Activated CD4-positive, alpha-beta memory T cell treated with anti-CD3 and anti-CD28 coated beads, Interleukin-2, amount 10 ng/mL, durations not matched to agents 7 days and 5 days (primary cell): ENCODE measurements at places on chromosomes 1 and 21. TPM values are rescaled to one million over a fixed set of nuclear protein-coding genes. Genes with fewer than 3 reads are reported as not detected.

DNA sequence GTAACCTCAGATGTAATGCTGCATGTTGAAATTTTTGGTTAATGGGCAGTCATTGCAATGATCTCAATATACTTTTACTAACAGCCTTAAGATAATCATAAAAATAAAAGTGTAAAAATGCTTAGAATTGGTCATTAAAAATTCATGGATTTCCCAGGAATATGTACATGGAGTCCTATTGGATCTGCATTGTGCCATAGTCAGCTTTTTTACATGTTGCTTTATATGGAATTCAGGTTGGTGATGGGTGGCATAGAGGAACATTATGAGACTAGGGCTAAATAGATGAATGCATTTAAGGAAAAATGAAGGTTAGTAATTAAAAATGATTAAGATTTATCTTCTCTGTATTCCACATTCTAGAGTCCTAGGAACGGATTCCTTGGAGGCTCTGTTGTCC lies 103.2 kb downstream of the SLC35F3 start:
- peaks cover 13% of the 10 kb centered on the region for H3K27me3 ChIP-seq
- DNase-seq: no peak
- no peak overlapping the region for H3K4me3 ChIP-seq
- H3K36me3 ChIP-seq: no peaks in the 10 kb centered on the region

DNA sequence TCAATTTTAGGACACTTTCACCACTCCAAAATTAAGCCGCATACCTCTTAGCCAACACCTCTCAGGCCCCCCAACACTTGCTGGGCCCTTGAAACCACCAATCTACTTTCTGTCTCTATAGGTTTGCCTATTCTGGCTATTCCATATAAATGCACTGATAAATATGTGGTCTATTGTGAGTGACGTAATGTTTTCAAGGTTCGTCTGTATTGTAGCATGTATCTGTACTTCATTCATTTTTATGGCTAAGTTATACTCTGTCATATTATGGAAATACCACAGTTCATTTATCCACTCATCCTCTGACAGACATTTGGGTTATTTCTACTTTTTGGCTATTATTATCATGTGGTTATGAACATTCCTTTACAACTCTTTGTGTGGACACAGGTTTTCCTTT lies 359.9 kb upstream of the ST6GALNAC5 start:
- no peak for DNase-seq
- H3K36me3 ChIP-seq: no peaks in the 10 kb centered on the region
- H3K4me1 ChIP-seq: peaks cover 4% of the 10 kb centered on the region
- H3K27me3 ChIP-seq: no peaks in the 10 kb centered on the region
- H3K27ac ChIP-seq: no peak overlapping the region

DNA sequence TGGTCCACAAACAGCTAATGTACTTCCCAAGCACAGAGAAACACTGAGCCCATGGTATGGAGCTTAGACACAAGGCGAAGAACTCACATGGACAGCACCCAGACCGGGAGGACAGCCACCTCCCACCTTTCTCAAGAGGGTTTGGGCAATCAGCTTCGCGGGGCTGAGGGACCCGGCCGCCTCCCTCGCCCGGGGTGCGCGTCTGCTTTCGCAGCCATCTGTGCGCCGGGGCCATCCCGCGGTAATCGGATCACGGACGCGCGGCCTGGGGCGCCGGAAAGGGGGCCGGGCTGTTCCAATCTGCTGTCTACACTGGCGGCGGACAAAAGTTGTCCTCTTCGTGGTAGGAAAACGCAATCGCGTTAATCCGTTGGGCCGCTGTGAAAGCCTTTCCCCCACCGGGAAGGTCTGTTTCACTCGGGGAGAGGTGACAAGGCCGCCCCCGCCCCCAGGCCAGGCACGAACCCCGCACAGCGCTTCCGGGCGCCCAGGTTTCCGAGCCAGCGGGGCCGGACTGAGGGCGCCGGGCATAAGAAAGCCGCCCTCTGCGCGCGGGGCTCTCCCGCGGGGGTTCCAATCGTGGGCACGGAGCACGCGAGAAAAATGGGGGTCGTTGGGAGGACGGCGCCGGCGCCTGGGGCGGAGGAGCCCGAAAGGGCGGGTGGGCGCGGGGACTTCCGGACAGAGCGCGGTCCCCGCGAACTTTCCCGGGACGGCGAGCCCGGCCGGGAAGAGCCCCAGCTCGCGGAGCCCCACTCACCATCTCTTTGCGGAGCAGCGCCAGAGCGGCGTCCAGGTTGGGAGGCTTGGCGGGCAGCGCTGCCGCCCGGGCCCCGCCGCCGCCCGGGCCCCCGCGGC lies 664 bp downstream of the FAM89A start:
- peak overlapping the region; percentile 72 for H3K4me3 ChIP-seq
- no peak overlapping the region for H3K27ac ChIP-seq
- peak; percentile 43 for DNase-seq
- H3K27me3 ChIP-seq: peaks cover 20% of the 10 kb centered on the region

DNA sequence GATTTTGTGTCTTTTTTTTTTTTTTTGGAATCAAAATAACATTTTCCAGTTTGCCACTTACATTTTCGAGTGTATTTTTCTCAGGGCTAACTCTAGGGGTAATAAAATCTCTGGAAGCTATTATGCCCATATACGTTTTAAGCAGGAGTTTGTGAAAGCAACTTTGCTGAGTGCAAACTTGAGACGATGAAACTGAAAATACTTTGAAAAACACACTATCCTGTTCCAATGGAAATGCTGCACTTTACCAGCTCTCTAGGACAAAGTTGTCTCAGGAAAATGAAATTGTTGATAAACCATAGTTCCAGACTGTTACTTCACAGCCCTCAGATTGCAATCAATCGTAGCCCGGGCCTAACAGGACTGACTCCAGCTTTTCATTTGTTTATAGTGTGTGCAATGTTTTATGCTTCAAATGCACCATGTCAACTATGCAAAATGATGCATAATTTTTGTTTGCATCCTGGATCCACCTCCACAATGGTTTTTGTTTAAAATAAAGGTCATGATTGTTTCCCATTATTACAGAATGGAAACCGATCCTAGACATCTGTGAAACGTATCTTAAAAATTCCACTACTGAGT lies 220.6 kb upstream of the PKN2 start:
- DNase-seq: no peak
- no peaks in the 10 kb centered on the region for H3K36me3 ChIP-seq
- H3K27me3 ChIP-seq: peaks cover 29% of the 10 kb centered on the region
- H3K27ac ChIP-seq: no peak overlapping the region

The S100A12 gene
- not detected for total RNA-seq

DNA sequence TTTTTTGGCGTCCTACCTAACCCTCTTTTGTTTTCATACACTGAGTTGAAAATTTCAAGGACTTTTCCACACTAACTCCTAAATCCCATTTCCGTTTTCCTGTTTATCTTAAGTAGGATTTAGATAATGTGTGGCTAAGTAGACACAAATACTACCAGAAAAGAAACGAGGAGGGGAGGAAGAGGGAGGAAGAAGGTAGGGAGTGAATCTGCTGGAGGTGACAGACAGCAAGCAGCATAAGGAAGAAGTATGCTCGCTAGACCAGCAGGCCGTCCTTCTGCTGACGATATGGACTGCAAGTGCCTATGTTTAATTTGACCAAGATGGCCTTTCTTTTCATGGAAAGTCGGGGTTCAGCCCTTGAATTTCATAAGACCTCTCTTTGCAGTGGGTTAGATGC lies 256.9 kb upstream of the RAB4A start:
- no peaks in the 10 kb centered on the region for H3K4me1 ChIP-seq
- no peaks in the 10 kb centered on the region for H3K36me3 ChIP-seq
- H3K4me3 ChIP-seq: no peak overlapping the region
- peaks cover 11% of the 10 kb centered on the region for H3K27me3 ChIP-seq

- H3K4me3 ChIP-seq: no peak overlapping the region
- H3K36me3 ChIP-seq: no peaks in the 10 kb centered on the region
- DNase-seq: no peak
- no peak overlapping the region for H3K27ac ChIP-seq
These were observed 261.4 kb upstream of the C1orf174 start for GRCh38 chr1:4161366-4162006.

DNA sequence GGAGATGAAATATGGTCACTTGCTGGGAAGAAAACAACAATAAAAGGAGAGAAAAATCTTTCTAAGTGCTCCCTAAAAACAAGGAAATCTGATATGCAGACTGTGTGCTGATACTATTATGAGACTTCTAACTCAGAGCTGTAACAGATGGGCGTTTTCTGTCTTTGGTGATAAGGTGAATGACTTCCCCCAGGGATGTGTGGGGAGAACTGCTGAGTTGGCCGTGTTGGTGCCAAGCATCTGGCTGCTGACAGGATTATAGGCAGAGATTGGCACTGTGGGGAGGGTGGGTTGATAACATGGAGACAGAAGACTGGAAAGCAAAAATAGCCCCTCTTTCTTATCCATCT lies 438.5 kb upstream of the PLXNA2 start:
- no peaks in the 10 kb centered on the region for H3K36me3 ChIP-seq
- H3K4me1 ChIP-seq: no peaks in the 10 kb centered on the region
- no peak overlapping the region for H3K4me3 ChIP-seq
- H3K27me3 ChIP-seq: peaks cover 2% of the 10 kb centered on the region
- H3K27ac ChIP-seq: no peak overlapping the region

- DNase-seq: peak; percentile 63
- H3K36me3 ChIP-seq: peaks cover 14% of the 10 kb centered on the region
- H3K27ac ChIP-seq: peak overlapping the region; percentile 95
- peaks cover 86% of the 10 kb centered on the region for H3K4me1 ChIP-seq
These were observed 8.2 kb downstream of the IFFO2 start for GRCh38 chr1:18948048-18948912.

DNA sequence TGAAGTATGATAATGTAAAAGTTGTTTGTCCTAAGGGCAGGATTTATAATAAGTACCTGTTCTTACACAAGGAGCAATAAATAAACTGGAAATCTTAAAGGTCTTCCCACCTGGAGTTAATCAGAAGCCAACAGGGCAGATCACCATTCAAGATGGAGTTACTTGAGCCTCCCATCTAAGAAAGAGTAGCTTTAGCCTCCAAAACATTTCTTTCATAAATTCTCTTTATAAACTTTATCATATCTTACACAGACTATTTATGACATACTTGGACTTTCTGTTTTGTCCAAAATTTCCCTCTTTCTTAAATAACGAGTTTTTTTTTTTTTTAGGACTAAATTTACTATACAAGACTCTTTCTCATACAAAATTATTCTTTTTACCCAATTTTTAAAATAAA lies 18.5 kb downstream of the OR2T1 start:
- no peak overlapping the region for H3K4me3 ChIP-seq
- H3K36me3 ChIP-seq: no peaks in the 10 kb centered on the region
- H3K4me1 ChIP-seq: no peaks in the 10 kb centered on the region
- H3K27me3 ChIP-seq: no peaks in the 10 kb centered on the region
- no peak for DNase-seq
- no peak overlapping the region for H3K27ac ChIP-seq

GRCh38 chr1:7302126-7302525 lies 469.0 kb upstream of the VAMP3 start:
- H3K36me3 ChIP-seq: no peaks in the 10 kb centered on the region
- DNase-seq: no peak
- no peak overlapping the region for H3K4me3 ChIP-seq
- peaks cover 11% of the 10 kb centered on the region for H3K27me3 ChIP-seq
- H3K4me1 ChIP-seq: no peaks in the 10 kb centered on the region

GRCh38 chr1:196654271-196654670 lies 2.4 kb downstream of the CFH start:
- H3K27me3 ChIP-seq: no peaks in the 10 kb centered on the region
- H3K4me3 ChIP-seq: no peak overlapping the region
- no peak overlapping the region for H3K27ac ChIP-seq
- no peak for DNase-seq
- peaks cover 37% of the 10 kb centered on the region for H3K4me1 ChIP-seq
